Aorta (tissue), 5 donors: ENCODE measurements at places on chromosomes 3 and 15. TPM values are rescaled to one million over a fixed set of nuclear protein-coding genes. Genes with fewer than 3 reads are reported as not detected.

DNA sequence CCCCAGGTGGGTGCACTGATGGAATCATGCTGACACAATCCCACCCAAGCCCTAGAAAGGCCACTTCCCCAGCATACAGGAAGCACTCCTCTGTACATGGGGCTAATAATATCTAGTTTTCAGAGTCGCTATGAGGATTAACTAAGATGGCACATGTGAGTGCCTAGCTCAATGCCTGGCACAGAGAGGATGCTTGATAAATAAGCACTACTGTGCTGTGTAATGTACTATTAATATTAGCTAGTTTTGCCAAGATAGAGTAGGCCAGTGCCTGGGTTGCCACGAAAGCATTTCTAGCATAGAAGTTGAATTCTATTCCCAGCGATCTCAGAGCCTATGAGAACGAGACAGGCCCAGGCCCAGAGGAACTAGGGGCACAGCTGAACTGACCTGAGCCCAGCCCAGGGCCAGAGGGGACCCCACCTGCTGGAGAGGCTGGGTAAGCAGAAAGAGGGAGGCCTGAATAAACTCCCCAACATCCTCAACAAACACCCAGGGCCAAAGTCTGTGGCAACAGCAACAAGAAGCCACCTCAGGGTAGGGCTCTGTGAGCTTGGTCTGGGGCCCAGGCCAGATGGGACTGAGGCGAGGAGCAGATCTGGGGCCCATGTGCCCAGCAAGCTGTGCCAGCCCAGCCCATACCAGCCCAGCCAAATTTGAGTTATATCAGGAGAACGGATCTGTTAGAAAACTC lies 7.6 kb upstream of the SEMA7A start:
- no peaks in the 10 kb centered on the region for H3K36me3 ChIP-seq
- no peaks in the 10 kb centered on the region for H3K4me1 ChIP-seq
- DNase-seq, result peak; percentile 8

GRCh38 chr3:131402391-131403039 lies 20.9 kb downstream of the NUDT16 start:
- peak; percentile 49 for DNase-seq
- H3K4me3 ChIP-seq, result no peak overlapping the region
- H3K4me1 ChIP-seq, result no peaks in the 10 kb centered on the region
- no peaks in the 10 kb centered on the region for H3K27me3 ChIP-seq
- H3K27ac ChIP-seq, result peak overlapping the region; percentile 60

DNA sequence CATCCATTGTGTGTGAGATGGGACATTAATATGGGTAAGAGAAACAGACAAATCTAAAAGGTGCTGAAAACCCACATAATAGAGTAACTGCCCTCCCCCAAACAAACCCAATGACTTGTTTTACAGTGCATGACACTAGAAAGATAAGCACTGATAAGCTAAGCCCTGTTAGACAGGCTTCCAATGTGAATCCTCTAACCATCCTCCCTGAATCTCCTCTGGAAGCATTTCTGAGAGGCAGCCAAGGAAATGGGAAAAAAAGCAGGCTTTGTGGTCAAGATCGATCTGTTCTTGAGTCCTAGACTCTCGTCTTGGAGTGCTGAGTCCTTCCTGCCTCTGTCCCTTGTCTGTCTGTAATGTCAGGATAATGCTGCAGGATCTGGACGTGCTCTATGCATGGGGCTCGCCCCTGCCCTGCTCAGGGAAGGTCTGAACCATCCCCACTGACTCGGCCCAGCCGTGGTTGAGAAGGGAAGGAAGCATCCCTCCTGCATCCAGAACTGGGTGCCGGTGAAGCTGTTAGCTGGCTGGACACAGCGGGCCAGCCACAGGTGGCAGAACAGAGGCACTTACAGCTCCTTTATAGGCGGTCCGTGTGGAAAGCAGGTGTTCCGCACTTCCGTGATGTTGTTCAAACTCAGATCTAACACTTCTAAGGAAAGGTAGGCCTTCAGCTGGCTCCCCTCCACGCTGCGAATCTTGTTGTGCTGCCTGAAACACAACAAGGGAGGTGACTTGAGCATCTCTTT lies 84.1 kb downstream of the LRIG1 start:
- H3K27ac ChIP-seq, result peak overlapping the region; percentile 65
- H3K36me3 ChIP-seq, result peaks cover 5% of the 10 kb centered on the region
- no peak for DNase-seq
- no peaks in the 10 kb centered on the region for H3K27me3 ChIP-seq

DNA sequence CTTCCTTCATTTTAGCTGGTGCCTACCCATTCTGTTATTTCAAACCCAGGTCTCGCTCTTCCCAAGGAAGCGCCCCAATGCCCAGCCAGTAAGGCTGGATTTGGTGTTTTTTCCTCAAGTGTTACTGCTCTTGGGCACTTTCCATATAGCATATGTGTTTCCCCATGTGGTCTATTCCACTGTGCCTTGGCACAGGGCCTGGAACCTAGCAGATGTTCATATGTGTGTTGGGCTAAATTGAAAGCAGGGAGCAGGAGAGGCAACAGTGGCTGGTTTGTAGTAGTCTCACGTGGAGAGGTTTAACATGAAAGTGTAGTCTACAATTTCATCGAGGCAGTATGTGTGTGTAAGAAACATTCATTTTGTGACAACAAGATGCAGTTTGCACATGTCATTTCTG lies 48.2 kb upstream of the TEX264 start:
- no peaks in the 10 kb centered on the region for H3K4me1 ChIP-seq
- H3K27me3 ChIP-seq, result no peaks in the 10 kb centered on the region
- DNase-seq, result no peak
- H3K4me3 ChIP-seq, result no peak overlapping the region
- H3K36me3 ChIP-seq, result peaks cover 2% of the 10 kb centered on the region

DNA sequence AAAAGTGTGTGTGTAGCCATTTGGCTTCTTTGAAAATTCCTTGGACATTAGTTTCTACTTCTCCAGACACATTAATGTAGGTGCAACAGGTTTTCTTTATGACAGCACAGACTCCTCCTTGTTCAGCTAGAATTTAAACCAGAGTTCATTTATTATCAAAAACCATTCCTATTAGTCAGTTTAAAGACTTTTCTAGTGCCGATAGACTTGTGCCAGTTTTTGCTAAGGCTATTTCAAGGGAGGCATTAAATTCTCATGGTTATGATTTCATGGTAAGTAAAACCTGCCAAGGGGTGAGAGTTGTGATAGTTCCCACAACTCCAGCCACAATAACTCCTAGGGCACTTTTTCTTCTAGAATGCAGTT lies 20.6 kb upstream of the SENP7 start:
- no peak overlapping the region for H3K4me3 ChIP-seq
- H3K27ac ChIP-seq, result peak overlapping the region; percentile 86
- no peaks in the 10 kb centered on the region for H3K27me3 ChIP-seq
- no peak for DNase-seq

DNA sequence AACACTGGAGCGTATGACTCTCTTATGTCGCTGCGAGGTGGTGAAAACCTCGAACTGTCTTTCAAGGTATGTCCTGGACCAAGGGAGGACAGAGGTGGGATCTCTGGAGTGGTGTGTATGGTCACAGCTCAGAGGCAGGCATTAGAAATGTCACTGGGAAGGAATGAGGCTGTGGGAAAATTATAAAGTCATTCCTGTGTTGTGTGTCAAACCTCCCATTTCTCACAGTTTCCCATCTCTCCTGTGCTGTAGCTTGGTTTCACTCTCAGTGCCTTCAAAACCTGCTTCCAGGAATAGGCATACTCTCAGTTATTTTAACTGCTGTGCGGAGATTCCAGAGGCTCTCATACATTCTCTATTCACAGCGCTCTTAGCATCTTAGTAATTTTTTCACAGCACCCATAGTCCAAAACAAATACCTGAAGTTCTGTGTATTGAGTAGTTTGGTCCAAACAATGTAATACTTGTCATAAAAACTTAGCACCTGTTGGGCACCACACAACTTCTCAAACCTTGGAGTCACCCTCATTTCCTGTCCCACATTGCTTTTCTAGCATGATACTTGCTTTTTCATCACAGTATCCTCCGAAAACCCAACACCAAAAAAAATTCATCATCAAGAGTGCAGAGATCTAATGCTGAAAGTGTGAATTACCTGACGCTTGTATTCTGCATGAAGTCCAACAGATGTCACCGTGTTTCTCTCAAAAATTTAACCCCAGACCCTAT lies 36.9 kb downstream of the GALNT15 start:
- no peaks in the 10 kb centered on the region for H3K27me3 ChIP-seq
- DNase-seq, result no peak
- no peaks in the 10 kb centered on the region for H3K36me3 ChIP-seq
- no peak overlapping the region for H3K27ac ChIP-seq

The C2CD4A gene
- total RNA-seq, result 0.19 TPM

The GDPGP1 gene
- 3.3 TPM for total RNA-seq

The SUSD5 gene
- total RNA-seq, result 132 TPM
